Foreskin melanocyte (primary cell): ENCODE measurements at places on chromosomes 16 and 17.
A peak's percentile ranks its signal among the peaks of the same experiment; 100 is the strongest.

- no peak for DNase-seq
These were observed 12.8 kb upstream of the CBFB start for GRCh38 chr16:67016143-67016542.

DNA sequence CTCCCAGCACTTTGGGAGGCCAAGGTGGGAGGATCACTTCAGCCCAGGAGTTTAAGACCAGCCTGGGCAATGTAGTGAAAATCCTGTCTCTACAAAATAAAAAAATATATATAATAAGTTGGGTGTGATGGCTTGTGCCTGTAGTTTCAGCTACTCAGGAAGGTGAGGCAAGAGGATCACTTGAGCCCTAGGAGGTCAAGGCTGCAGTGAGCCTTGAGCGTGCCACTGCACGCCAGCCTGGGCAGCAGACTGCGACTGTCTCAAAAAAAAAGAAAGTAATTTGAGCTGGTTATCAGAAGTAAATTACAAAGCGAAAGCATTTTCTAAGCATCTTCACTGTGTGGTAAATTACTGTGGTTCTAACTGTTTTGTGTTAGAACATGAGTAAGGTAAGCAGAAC lies 66.2 kb downstream of the NQO1 start:
- no peak for DNase-seq

DNA sequence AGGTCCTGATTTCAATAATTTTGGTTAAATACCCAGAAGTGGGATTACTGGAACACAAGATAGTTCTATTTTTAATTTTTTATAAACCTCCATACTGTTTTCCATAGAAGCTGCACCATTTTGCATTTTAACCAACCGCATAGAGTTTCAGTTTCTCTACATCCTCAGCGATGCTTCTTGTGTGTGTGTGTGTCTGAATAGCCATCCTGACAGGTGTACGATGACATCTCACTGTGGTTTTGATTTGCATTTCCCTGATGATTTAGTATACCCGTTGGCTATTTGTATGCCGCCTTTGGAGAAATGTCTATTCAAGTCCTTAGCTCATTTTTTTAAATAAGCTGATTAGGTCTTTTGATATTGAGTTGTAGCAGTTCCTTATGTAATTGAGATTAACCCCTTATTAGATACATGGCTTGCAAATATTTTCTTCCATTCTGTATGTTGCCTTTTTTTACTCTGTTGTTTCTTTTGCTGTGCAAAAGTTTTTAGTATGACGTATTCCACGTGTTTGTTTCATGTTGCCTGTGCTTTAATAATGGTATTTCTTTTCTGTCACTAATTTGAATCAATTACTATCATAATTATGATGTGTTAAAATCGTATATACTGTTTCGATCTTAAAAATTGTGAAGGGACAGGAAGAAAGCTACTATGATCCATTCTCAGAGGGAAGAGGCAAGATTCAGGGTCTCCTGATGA lies 227.2 kb upstream of the MON1B start:
- no peak for DNase-seq

GRCh38 chr16:3173892-3174617 lies 13.9 kb upstream of the OR1F1 start:
- peak; percentile 43 for DNase-seq

DNA sequence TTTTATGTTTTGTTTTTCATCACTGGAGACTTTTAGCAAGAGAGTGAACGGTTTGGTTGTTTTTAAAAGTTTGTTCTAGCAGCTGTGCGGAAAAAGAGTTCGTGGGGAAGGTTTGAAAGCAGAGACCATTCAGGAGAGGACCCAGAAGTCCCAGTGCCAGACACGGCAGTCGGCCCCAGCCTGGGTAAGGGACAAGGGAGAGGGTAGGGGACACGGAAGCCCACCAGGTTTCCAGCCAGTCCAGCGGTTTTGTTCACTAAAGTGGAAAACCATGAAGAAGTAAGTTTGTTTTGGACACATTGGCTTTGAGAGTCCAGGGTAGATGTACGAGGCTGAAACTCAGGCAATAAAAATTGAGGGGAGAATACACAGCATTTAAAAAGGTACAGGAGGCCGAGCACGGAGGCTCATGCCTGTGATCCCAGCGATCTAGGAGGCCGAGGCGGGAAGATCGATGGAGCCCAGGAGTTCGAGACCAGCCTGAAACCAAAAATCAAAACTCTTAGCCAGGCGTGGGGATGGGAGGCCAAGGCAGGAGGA lies 56.8 kb upstream of the RPH3AL start:
- no peak for DNase-seq

DNA sequence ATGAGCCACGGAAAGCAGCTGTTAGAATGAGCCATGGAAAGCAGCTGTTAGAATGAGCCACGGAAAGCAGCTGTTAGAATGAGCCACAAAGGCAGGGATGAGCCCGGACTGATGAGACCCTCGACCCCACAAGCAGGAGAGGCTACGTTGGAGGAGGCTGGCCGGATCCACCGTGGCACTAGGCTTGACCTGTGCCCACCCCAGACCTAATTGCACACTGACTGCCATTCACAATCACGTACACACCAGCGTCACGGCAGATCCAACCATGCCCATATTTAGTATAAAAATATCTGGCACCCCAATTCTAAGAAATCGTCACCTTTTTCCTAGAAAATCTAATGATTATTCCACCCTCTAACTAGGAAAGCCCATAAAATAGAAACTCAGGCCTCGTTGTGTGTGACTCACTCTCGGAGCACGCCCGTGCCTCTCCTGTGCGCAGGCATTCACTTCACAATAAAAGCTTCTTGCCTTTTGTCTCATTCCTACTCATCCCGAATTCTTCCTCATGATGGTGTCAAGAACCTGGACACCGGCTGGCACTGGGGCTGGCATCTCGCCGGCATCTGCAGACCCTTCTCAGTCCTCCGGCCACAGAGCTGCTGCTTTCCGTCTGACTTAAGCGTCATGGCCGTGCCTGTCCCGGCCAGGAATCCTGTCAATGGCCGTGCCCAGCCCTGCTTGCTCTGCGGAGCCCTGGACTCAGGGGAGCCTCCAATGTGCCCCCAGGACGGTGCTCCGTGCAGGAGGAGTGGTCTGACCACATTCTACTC lies 5.5 kb upstream of the SECTM1 start:
- DNase-seq = no peak

- no peak for DNase-seq
These were observed 42.2 kb downstream of the STX8 start for GRCh38 chr17:9533441-9533840.

- no peak for DNase-seq
These were observed 35.3 kb upstream of the RAI1 start for GRCh38 chr17:17645961-17646360.

DNA sequence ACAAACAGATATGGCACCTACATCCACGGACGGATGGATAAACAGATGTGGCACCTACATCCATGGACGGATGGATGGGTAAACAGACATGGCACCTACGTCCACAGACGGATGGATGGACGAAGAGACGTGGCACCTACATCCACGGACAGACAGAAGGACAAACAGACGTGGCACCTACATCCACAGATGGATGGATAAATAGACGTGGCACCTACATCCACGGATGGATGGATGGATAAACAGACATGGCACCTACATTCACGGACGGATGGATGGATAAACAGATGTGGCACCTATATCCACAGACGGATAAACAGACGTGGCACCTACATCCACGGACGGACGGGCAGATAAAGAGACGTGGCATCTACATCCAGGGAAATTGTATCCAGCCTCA lies 45.6 kb downstream of the TIMM22 start:
- DNase-seq = no peak

DNA sequence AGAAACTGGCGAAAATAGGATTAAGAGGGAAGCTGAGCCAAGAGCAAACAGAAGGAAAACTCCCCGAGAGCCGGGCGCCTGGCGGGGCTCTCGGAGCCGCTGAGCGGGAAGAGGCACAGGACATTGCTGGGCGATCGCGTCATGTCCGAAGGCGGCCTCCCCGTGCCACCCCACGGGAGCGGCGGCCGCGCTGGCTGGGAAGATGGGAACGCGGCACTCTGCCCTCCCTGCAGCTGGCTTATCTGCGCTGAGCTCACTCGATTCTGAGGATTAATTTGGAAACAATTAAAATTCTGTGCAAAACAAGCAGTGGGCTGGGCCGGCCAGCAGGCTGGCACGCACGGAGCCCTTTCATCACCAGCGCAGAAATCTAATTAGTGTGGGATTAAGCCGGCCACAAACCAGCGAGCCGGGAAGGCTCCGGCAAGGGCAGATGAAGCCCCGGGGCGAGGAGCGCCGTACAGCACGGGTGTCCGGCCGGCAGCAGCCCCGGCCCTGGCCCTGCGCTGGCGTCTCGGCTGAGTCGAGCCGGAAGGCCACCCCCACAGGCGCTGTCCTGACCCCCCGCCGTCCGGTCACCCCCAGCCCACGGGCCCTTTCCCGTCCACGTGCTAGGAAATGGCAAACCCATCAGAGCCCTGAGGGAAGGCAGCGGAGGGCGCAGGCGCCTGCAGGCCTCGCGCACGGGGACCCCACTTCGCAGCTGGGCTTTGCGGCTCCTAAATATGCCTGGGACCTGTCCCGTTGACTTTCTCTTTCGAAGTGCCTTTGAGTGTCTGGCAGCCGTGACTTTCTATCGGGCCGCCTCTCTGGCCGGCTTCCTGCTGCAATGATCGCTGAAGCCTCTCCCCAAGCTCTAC lies 37.9 kb downstream of the SOX8 start:
- peak; percentile 74 for DNase-seq

GRCh38 chr17:77450742-77451244 lies 310.0 kb downstream of the SEC14L1 start:
- DNase-seq = no peak

DNA sequence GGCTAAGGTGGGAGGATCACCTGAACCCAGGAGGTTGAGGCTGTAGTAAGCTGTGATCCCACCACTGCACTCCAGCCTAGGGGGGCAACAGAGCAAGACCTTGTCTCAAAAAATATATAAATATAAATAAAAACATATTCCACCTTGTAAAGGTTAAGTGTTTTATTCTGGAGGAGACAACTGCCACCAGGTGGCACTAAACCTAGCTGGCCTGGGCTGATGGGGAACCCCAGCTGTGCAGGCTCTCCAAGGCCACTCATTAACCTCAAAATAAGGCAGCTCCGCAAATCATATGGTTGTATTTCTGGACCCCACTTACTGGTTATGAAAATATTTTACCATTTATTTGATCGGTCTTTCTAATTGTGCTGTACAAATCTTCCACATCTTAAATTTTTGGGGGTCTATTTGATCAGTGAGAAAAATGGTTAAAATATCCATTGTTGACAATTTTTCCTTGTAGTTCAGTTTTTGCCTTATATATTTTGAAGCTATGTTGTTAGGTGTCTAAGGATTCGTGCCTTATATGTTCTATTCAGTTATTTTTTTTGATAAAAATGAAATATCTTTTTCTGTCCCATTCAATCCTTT lies 8.5 kb upstream of the ICAM2 start:
- DNase-seq = no peak

DNA sequence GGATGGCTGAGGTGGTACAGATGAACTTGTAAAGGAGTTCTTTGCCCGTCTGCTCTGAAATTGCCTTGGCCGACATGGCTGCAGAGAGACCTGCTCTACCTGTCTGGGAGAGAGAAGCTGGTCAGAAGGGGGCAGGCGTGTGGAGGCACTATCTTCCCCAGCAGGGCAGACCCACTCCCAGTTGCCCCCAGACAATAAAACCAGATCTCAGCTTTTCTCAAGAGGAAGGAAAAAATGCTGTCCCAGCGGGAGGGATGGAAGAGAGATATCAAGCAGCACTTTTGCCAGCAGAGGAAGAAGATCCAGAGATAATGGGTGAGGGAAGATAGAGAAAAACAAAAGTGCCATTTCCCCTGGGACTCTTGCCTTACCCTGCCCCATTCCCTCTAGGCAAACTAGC lies 5.0 kb downstream of the ACLY start:
- no peak for DNase-seq

DNA sequence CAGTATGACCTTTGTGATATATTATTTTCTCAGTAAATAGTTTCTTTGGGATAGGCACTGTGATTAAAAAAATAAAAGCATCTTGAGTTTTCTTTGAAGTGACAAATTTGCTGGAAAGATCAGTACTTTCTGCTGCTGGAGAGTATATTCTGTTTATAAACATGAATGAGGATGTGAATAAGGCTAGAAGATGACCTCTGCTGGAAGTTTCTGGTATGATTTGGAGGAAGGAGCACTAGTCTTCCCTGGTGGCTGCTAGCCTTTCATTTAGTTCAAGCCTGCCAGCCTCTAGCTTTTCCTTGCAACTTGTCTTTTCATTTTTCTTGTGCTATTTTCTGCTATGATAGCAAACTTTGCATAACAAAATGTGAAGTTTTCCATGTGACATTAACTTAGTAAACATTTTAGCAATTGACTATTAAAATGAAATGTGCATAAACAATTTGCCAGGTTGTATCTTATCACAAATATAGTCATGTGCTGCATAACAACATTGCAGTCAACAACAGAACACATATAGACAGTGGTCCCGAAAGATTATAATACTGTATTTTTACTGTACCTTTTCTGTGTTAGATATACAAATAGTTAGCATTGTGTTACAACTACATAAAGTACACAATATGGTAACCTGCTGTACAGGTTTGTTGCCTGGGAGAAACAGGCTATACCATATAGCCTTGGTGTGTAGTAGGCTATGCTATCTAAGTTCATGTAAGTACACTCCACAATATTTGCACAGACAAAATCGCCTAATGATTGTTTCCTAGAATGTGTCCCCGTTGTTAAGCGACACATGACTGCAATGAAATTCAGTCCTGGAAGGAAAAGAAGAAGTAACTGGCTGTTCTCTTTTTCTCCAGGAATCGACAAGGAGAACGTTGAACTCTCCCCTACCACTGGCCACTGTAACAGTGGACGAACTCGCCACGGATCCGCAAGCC lies 18.1 kb upstream of the RAB11FIP4 start:
- peak; percentile 48 for DNase-seq

DNA sequence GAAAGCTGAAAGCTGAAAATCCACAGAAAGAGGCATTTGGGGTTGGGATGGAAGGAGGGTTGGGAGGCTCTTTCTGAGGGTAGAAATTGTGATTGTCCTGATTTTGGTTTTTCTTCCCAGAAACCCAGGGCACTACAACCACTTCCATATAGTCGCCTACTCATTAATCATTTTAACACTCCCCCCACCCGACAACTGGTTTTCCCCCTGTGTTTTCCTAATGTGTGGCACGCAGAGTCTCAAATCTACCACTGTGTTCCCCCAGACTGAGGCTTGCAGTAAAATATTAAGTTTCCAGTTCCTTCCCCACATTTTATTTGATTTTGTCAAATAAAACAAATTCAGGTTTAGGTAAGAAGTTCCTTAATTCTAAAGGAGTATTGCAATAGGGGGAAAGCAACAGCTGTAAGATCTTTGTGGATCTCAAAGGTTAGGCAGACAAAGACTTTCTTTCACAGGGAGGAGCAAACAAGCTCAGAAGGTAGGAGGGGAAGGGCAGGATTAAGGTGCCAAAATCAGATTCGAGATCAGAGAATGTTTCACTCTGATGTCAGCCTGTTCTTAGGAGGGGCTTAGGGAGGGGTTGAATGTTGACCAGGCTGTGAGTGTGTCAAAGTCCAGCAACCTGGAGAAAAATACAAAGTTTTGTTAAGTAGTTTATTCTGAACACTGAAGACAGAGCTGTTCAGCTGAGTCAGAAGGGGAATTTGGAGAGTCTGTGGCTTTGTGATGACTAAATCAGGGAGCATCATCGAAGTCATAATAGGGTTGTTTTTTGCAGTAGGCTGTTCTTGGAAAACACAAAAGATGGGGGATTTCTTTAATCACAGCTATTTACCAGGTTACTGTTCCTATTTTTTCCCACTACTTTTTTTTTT lies 3.6 kb downstream of the ZNF267 start:
- DNase-seq = peak; percentile 46

GRCh38 chr17:76081295-76082210 lies 2.6 kb downstream of the ZACN start:
- no peak for DNase-seq
